GM03348 (cell line): ENCODE measurements at places on chromosomes 3 and 15.
A peak's percentile ranks its signal among the peaks of the same experiment; 100 is the strongest.

- no peak for DNase-seq
Observed at GRCh38 chr15:52394118-52394517, 98.5 kb upstream of the MYO5C start.

DNA sequence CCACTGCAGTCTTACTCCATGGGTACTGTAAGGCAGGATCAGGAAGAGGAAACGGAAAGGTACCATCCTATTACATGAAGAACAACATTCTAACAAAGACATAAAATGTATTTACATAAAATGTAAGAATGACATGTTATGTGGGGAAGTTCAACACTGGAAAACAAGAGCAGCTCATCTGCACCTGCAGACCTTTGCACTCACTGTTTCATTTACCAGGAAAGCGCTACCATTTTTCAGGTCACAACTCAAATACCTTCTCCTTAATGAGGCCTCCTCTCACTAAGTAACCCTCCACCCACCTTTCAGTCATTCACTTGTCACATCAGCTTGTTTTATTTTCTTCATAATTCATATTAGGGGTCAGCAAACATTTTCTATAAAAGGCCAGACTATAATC is 2.6 kb downstream of the TMCC1 start:
- DNase-seq, result no peak

DNA sequence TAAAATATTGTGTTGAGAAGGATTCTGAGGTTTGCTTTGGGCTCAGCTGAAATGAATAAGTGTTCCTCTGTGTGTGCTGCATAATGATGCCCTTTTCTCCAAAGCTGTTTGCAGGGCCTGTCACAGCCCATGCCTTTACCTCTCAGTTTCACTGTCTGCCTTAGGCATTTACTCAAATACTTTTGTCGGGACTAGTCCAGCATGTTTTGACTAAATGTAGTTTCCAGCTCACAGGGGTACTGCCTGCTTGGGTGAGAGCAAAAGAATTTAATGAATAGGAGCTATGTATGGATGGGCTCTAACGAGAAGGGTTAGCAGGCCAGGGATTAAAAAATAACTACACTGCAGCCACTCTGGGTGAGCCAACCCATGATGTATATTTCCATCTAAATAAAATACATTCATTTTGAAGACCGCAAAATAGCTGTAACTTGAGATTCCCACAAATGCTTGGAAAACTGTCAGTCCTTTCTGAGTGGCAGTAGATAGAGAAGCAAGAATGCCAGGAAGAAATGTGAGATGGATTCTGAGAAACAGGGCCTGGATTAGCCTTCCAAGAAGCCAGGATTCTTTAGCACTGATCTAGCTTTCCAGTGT is 549.2 kb upstream of the TBL1XR1 start:
- no peak for DNase-seq

- no peak for DNase-seq
Observed at GRCh38 chr3:67215690-67216089, 217.6 kb downstream of the KBTBD8 start.

DNA sequence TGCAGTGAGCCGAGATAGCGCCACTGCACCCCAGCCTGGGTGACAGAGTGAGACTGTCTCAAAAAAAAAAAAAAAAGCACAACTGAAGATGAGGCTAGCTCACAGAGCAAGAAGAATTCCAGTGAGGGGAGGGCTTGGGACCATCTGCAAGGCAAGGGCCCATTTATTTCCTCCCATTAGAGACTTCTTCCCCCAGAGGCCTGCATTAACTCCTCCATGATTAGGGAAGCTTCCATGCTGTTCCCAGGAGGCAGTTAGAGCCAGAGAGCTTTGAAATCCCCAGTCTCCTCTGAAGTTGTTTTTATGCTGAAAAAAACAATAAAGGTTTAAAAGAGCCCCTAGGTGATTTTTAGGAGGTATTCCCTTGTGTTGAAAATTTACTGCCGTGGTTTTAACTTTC is 54.3 kb upstream of the ADCY5 start:
- DNase-seq, result no peak

- no peak for DNase-seq
Observed at GRCh38 chr15:65204931-65205660, 6.2 kb downstream of the CILP start.

DNA sequence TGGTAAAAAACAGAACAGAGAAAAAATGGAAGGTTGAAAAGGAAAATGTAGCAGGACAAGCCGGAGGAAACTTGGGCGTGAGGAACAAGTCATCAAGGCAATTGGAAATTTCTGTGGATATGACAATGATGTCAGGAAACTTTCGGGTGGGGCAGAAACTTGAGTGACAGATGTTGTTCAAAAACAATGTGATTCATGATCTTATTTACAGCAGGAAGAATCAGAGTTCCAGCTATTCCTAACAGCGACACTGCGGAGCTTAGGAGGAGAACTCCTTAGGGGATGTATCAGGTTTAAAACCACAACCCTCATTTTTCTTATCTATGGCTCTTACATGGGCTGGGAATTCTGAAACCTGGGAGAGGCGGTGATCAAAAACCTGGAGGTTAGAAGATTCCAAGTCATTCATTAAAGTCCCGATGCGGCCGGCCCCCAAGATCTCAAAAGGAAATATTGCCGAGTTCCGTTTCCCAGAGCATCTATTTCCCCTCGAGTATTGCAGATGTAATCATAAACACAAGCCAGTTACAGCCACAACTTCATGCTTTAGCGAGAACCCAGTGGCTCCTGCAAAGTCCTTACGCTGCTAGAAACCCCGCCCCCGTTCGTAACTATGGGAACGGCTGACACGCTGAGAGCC is 659 bp upstream of the ARRDC4 start:
- DNase-seq, result no peak

- no peak for DNase-seq
Observed at GRCh38 chr3:31958701-31959152, 22.3 kb downstream of the OSBPL10 start.

- no peak for DNase-seq
Observed at GRCh38 chr3:184004476-184004875, 13.2 kb downstream of the ABCC5 start.

DNA sequence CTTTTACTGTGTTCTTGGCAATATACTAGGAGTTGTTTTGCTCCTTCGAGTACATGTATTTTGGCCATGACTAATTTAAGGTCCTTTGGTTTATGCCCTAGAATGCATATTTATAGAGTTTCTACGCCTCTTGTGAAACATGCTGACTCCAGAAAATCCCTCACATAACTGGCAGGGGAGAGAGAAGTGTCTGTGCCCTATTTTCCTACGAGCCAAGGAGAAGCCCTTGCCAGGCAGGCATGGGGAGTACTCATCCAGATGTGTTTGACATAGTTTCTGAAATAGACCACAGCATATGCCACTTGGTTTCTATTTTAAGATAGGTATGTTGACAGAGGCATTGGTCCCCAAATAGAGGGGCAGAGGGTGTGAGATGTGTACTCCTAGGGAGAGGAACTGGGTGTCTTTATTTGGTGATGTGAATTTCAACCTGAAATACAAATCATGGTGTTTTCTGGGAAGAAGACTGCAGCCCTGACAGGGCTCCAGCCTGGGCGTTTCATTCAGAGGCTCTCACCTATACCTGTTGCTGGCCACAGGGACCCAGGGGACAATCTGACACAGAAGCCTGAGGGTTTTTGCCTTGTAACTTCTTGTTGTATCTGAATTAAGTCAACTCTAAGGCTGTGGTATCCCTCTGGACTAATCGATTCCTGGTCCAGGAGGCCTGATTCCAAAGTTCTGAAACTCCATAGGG is 267.8 kb upstream of the C2CD4B start:
- DNase-seq, result no peak

DNA sequence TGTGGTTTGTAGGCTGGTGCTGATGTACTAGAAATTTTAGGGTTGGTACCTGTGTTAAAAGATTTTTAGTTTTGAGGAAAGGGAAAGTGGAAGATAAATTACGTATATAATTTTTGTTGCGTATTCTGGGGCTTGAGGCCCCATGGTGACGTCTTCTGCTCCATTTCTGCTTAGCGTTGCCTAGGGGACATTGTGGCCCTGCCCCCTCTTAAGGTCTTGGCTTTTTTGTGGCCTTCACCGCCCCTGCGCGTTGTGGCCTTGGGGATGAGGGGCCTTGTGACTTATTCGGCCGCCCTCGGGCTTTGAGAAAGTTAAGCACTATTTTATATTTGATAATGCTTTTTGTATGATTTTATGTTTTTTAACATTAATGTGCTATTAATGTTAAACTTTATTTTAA is 182.0 kb downstream of the KLF13 start:
- no peak for DNase-seq

GRCh38 chr3:184786280-184786941 is 25.6 kb upstream of the VPS8 start:
- DNase-seq, result peak; percentile 94

GRCh38 chr3:150588027-150588830 is 14.9 kb upstream of the SELENOT start:
- DNase-seq, result no peak

- no peak for DNase-seq
Observed at GRCh38 chr3:137294839-137295238, 337.1 kb downstream of the IL20RB start.

GRCh38 chr15:80580106-80580505 is 115.0 kb upstream of the ABHD17C start:
- DNase-seq, result no peak

DNA sequence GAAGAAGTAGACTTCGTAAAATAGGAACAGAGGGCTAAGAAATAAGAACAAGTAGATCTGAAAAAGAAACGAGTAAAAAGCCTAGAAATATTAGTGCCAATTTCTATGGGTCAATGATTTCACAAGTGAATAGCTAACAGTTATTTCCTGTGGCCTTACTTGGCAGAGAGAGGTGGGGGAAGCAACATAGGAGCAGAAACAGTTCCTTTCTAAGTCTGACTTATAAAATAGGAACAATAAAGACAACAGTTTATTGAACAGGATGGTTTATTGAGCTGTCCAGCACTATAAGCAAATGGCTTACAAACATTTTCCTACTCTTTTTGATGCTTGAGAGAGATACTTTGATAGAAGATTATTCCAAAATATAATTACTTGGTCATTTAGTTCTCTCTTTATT is 37.9 kb downstream of the AGTR1 start:
- DNase-seq, result peak; percentile 35

- no peak for DNase-seq
Observed at GRCh38 chr3:98894791-98895576, 6.5 kb downstream of the DCBLD2 start.

DNA sequence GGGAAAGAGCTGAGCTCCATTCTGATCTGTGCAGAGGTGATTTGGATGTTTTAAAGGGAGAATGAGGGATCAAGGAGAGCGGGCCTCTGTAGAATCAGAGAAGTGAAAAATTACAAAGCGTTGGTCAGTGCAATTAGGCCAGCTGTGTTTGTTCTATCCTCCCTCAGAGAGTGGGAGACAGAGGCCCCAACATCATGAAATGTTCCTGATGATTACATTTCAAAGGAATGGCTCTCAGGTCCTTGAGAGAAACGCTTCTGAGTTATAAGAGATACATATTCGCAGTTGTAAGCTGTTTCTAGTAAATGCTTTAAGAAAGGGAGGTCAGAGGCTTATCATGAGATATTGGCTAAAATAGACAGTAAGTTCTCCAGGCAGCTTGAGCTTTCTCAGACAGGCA is 15.7 kb upstream of the CAND2 start:
- DNase-seq, result no peak

- no peak for DNase-seq
Observed at GRCh38 chr3:128845119-128845777, 34.2 kb upstream of the ACAD9 start.

GRCh38 chr3:192174283-192174682 is 553.1 kb downstream of the FGF12 start:
- DNase-seq, result no peak

DNA sequence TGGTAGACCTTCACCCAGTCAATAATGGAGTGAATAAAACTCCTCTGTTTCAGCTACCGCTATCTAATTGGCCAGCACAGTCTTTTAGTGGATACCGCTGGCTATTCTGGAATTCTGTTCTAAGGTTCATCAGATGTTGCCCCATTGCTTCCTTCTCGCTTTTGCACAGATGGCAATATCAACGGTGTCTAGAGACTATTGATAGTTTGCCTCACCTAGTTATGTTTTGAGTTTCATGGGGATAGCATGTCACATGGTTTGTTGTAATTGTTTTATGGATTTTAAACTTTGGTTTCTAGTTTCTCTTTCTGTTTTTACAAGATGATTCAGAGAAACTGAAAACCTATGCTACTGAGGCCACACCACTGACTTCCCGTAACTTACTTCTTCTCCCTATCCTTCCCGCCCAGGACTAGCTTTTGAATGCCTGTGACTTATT is 2.0 kb downstream of the XRN1 start:
- DNase-seq, result peak; percentile 18

GRCh38 chr3:140388202-140388922 is 289.5 kb upstream of the TRIM42 start:
- DNase-seq, result no peak

DNA sequence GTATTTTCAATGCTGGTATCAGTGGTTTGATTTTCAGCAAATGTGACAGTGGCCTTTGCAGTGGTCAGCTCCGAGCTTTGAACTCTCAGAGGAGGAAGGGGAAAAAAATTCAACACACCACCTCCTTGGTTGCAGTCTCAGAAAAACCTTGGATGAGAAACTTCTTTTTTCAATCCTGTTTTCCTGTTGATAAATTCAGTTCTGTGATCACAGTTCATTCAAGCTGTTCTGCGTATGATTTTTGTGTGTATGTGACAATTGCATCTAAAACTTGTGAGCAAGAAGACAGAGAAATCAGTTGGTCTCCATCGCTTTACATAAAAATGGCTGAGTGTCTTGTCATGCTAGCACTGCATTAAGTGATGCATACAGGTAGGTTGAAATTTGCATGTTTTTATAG is 19.2 kb downstream of the ZBTB38 start:
- no peak for DNase-seq

GRCh38 chr15:31440754-31441311 is 114.2 kb downstream of the KLF13 start:
- DNase-seq, result peak; percentile 62

DNA sequence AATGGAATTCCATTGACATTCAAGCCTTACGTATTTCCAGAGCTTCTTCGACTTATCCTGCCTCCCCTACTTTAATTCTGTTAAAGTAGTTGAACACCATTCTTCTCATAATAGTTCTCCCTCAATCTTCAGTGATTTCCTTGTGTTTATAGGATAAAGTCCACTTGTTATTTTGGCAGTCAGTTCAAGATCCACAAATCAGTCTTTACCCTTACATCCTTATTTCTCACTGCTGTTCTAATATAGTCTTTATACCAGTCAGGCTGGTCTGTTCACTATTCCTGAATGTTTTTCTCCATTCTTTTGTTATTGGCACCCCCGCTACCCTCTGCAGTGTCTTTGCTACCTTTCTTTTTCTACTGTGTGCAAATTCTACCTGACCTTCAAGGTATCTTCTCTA is 29.7 kb downstream of the ATP6V1A start:
- no peak for DNase-seq

- DNase-seq, result no peak
Observed at GRCh38 chr15:61057376-61057775, 171.7 kb downstream of the RORA start.

DNA sequence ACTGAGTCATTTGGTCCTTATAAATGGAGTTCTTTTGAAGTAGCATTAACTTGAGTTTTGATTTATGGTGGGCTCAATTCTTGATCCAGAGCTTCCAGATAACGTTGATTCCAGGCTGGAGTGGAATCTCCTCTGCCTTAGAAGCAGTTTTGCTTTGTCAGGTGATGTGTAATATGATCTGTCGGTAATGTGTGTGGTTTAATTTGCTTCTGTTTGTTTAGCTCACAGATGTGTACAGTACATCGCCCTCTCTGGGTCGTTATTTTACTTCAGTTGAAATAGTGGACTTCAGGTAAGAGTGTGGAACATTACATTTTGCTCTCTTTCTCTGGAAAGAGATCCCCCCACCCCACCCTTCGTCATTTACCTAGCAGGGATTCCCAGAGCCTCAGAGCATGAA is 23.1 kb downstream of the C3orf52 start:
- no peak for DNase-seq

GRCh38 chr15:68431792-68432401 is at the start of gene ITGA11:
Gene ITGA11 (minus strand): TSS chr15:68432163. CDS start chr15:68432066, 97 bp downstream.
- DNase-seq, result peak; percentile 94
